Aorta (tissue), 5 donors: ENCODE measurements at places on chromosomes 12 and 14. TPM values are rescaled to one million over a fixed set of nuclear protein-coding genes. Genes with fewer than 3 reads are reported as not detected.

The FAM181A gene
- total RNA-seq, result not detected

The ENDOU gene
- total RNA-seq, result 0.29 TPM

The KRT6C gene
- total RNA-seq, result not detected

The HOXC11 gene
- not detected for total RNA-seq

The GPR137C gene
- total RNA-seq, result 0.62 TPM

The PLEKHD1 gene
- 0.30 TPM for total RNA-seq

DNA sequence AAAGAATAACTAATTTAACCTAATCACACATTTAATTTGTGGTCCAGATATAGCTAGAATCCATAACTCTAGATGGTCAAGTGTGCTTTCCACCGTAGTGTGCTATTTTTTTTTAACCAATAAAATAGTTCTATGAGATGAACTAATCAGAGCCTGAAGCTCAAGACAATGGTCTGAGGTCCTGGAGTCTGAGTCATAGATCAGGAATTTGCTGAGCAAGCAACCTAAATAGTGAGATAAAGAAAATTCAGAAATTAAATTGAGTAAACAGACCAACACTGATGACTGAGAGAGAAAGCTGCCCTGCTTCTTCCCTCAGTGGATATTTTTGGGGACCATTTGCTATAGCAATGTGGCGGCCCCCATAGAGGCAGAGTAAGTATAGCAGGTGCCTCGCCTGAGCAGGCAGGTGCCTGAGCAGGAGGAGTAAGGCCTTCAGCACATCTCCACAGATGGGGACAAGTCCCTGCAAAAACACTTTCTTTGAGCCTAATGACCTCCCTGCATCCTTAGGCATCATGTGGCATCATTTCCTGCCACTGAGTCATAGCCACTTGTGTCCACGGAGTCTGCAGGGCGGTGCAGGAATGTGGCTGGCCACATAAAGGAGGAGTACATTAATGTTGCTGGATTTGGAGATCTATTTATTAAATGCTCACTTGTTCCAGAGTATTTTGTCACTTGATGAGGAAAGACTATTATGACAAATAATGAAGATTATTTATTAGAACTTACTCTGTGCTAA is 13.9 kb upstream of the CLEC4E start:
- no peaks in the 10 kb centered on the region for H3K36me3 ChIP-seq
- no peak overlapping the region for H3K27ac ChIP-seq
- DNase-seq, result no peak
- H3K4me1 ChIP-seq, result no peaks in the 10 kb centered on the region
- H3K4me3 ChIP-seq, result no peak overlapping the region
- peaks cover 1% of the 10 kb centered on the region for H3K27me3 ChIP-seq

DNA sequence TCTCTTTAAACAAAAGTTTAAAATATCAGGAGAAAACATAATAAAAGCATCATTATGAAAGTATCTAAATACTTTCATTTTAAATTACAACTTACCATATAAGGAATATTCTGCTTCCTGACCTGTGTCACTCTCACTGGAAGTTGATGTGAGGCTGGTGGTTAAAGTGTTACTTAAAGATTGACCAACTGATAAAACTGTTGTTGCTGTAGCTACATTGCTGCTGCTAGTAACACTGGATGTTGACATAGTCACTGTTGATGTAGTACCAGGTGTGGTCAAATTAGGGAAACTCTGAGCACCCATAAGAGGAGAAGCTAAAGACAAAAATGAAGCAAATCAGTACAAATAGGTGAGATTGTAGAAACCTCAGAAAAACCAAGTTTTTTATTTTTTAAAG is 79.9 kb downstream of the HECTD1 start:
- H3K4me1 ChIP-seq, result no peaks in the 10 kb centered on the region
- H3K36me3 ChIP-seq, result peaks cover 4% of the 10 kb centered on the region
- no peak overlapping the region for H3K27ac ChIP-seq
- no peak overlapping the region for H3K4me3 ChIP-seq
- DNase-seq, result no peak

- no peak overlapping the region for H3K4me3 ChIP-seq
- no peak for DNase-seq
- H3K36me3 ChIP-seq, result no peaks in the 10 kb centered on the region
- H3K4me1 ChIP-seq, result peaks cover 2% of the 10 kb centered on the region
- no peak overlapping the region for H3K27ac ChIP-seq
- no peaks in the 10 kb centered on the region for H3K27me3 ChIP-seq
Observed at GRCh38 chr14:37142835-37143401, 29.5 kb downstream of the SLC25A21 start.

GRCh38 chr12:10941916-10942607 is 3.0 kb upstream of the TAS2R14 start:
- no peak overlapping the region for H3K4me3 ChIP-seq
- no peaks in the 10 kb centered on the region for H3K4me1 ChIP-seq
- H3K27me3 ChIP-seq, result no peaks in the 10 kb centered on the region
- H3K36me3 ChIP-seq, result no peaks in the 10 kb centered on the region
- H3K27ac ChIP-seq, result no peak overlapping the region

GRCh38 chr12:53806721-53807120 is 54.9 kb upstream of the CISTR start:
- no peak overlapping the region for H3K4me3 ChIP-seq
- peaks cover 2% of the 10 kb centered on the region for H3K27me3 ChIP-seq
- DNase-seq, result no peak
